ENCODE measurements at places on chromosomes 7 and 10. TPM values are rescaled to one million over a fixed set of nuclear protein-coding genes. Genes with fewer than 3 reads are reported as not detected.
A peak's percentile ranks its signal among the peaks of the same experiment; 100 is the strongest.

GRCh38 chr7:5172196-5172775, 17.7 kb upstream of the WIPI2 start:
- DNase-seq: no peak

GRCh38 chr7:130346177-130346905, 1.7 kb downstream of the CPA5 start:
- DNase-seq: no peak

GRCh38 chr10:124035928-124036558, 57.4 kb downstream of the CHST15 start:
- no peak for DNase-seq

DNA sequence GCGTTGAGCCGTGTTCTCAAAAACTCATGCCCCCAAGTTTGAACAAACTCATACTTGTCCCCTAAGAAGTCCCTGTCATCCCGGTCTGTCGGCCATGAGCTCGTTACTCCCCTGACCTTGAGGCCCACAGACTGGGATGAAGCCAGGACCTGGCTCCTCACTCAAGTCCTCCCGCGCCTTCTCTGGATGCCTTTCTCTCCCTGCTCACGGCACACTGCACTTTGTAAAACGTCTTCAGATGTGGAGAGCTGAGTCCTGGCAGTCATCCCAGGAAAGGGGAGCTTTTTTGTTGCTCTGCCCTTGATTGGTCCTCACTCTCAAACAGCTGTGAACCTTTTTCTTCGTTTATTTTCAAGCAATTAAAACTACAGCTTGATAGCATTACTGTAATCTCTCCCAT, 110.8 kb downstream of the JAZF1 start:
- peak; percentile 89 for DNase-seq

GRCh38 chr7:148433521-148434180, 156.9 kb upstream of the C7orf33 start:
- DNase-seq: no peak

DNA sequence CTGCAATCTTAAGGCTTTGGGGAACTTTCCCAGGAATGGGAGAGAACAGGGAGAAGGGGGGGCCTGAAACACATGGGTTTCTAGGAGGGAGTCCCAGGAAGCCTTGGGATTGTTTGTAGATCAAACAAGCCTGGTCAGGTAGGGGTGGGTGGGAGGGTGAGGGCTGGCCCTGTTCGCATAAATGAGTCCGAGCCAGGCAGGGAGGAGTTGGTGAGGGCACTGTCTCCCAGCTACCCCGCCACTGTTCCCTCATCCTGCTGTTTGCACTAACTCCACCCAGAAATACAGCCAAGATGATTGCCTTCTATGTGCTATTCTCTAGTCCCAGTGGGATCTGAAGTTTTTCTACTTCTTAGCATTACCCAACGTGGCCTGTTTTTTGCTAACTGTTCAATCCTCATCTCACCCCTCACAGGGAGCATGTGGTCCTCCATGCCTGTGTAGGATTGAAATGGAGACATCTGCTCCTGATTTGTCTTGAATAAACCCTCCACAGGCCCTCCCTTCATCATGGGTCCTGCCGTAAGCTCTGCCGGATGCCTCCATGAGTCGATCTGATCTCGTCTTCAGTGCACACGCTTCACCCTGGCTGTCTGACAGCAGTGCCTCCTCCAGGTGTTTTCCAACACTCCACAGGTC, 257.0 kb downstream of the COBL start:
- DNase-seq: no peak

GRCh38 chr7:47419471-47419870, 162.4 kb downstream of the TNS3 start:
- DNase-seq: no peak

GRCh38 chr10:20962165-20962564, 65.1 kb upstream of the NEBL start:
- peak; percentile 44 for DNase-seq

DNA sequence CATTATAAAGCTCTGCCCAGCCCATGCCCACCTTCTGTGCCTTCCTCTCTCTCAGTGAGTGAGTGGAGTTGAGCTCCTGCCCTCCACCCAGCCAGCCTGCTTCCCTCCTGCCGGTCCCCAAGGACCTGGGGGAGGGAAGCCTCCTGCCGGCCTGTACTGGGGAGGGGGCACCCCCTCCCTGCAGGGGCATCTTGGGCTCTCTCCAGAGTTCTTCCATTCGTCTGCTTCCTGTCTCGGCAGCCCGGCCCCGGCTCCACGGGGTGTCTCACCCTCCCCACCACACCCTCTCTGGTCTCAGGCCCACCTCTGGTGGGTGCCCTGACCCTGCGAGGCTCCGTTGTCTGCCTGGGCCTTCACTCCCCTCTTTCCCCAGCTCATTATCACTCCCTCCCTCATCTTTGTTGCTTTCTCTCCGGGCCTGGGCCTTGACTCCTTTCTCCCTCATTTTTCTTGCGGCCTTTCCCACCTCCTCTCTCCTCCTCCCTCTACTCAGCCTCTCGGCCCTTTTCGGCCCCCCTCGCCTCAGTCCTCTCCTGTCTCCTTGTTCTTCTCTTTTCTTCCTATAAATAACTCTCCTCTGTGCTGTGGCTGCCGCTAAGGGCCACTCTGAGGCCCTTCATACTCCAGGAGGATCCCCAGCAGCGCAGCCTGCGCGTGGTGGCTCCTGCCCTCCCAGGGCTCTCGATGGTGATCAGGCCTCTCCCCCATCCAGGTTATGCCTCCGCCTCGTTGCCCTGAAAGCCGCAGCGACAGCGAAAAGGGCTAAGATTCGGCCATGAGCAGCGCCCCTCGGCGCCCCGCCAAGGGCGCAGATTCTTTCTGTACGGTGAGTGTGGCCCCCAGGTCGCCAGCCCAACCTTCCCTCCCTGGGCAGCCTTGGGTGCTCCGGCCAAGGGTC, 2.1 kb downstream of the SLC4A2 start:
- no peak for DNase-seq

GRCh38 chr7:112069879-112070321, 136.3 kb downstream of the DOCK4 start:
- no peak for DNase-seq

- no peak for DNase-seq
Measured at GRCh38 chr10:110613341-110613995, 30.7 kb upstream of the RBM20 start.

GRCh38 chr10:79329529-79329928, 17.7 kb upstream of the PPIF start:
- no peak for DNase-seq

RSPH10B gene
- 0.20 TPM for total RNA-seq

GRID1 gene
- total RNA-seq: 2.7 TPM

NEUROD6 gene
- total RNA-seq: 0.30 TPM

CCDC3 gene
- total RNA-seq: 36.3 TPM

CPA5 gene
- total RNA-seq: 1.5 TPM

NPC1L1 gene
- total RNA-seq: 0.30 TPM

MYL10 gene
- 3.2 TPM for total RNA-seq

IKZF1 gene
- 6.5 TPM for total RNA-seq

AGR2 gene
- total RNA-seq: 21.7 TPM

CRYGN gene
- total RNA-seq: not detected

AZGP1 gene
- total RNA-seq: 39.4 TPM

CHCHD3 gene
- total RNA-seq: 62.7 TPM

ZDHHC6 gene
- total RNA-seq: 23.9 TPM
